ENCODE measurements at places on chromosomes 3 and 15. TPM values are rescaled to one million over a fixed set of nuclear protein-coding genes. Genes with fewer than 3 reads are reported as not detected.

CCR8 gene
- not detected for total RNA-seq

HEMK1 gene
- 15.2 TPM for total RNA-seq

TRAIP gene
- total RNA-seq: 4.4 TPM

TTC21A gene
- total RNA-seq: 0.86 TPM

SLC38A3 gene
- not detected for total RNA-seq

GOLGA8H gene
- 2.0 TPM for total RNA-seq

SMCO1 gene
- not detected for total RNA-seq

SLC35G2 gene
- total RNA-seq: 15.6 TPM

TEX9 gene
- total RNA-seq: 1.2 TPM

KIF23 gene
- total RNA-seq: 32.8 TPM

SPESP1 gene
- total RNA-seq: 4.0 TPM

MAPKBP1 gene
- total RNA-seq: 18.5 TPM

ZCWPW2 gene
- total RNA-seq: 0.13 TPM

CD86 gene
- not detected for total RNA-seq

- DNase-seq: no peak
These were observed 61.5 kb downstream of the IQSEC1 start for GRCh38 chr3:13011573-13012220.

DNA sequence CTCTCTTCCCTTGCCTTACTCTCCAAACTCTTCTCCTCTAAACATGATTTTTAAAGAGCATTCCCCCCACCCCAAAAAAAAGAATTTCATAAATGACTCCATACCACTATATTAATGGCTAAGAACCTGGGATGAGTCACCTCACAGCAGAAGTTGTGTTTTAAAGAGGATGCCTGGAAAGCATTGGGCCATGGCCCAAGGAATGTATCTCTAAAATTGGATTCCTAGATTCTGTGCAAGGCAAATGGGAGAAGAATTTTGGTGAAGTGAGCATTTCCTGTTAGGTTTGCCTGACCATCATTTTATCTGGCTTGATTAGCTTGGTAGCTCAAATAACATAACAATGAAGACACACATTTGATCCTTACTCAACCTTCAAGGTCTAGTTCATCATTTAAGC lies 251.4 kb downstream of the NR1D2 start:
- no peak for DNase-seq

GRCh38 chr3:13420831-13421765 lies 976 bp upstream of the NUP210 start:
- no peak for DNase-seq

DNA sequence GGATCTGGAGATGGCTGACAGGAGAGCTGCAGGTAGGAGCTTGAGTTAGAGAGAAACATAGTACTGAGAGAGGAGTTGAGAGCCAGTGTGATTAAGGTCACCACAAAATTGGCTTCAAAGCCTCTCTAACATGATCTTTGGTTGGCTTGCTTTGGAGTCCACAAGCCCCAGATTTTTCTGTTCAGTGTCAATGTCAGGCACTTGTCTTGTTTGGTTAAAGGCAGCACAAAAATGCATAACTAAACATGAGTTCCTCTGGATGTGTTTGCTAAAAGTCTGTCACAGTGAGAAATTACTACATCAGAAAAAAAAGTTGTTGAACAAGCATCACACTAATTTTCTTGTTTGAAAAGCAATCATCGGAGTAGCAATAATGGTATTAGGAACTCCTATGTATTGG lies 440.5 kb downstream of the NTRK3 start:
- DNase-seq: no peak

DNA sequence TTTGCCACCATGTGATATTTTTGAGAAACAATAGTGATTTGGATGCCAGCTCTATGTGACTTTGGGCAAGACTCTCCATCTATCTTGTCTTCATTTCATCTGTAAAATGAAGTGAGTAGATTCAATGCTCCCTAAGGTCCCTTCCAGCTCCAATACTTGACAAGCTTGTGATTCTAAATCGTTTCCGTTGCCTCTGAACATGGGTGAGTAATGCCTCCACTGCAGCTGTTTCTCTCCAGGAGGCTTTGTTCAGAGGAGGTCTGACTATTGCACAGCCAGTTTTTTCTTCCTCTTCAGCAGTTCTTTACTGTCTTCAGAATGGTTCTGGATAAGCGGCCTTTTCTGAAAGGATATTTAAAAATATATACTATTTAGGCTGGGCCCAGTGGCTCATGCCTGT lies 14.8 kb upstream of the TMOD3 start:
- no peak for DNase-seq

- DNase-seq: no peak
These were observed 14.4 kb upstream of the XXYLT1 start for GRCh38 chr3:195285372-195285771.

GRCh38 chr3:15246186-15246585 lies 40.1 kb downstream of the CAPN7 start:
- no peak for DNase-seq

DNA sequence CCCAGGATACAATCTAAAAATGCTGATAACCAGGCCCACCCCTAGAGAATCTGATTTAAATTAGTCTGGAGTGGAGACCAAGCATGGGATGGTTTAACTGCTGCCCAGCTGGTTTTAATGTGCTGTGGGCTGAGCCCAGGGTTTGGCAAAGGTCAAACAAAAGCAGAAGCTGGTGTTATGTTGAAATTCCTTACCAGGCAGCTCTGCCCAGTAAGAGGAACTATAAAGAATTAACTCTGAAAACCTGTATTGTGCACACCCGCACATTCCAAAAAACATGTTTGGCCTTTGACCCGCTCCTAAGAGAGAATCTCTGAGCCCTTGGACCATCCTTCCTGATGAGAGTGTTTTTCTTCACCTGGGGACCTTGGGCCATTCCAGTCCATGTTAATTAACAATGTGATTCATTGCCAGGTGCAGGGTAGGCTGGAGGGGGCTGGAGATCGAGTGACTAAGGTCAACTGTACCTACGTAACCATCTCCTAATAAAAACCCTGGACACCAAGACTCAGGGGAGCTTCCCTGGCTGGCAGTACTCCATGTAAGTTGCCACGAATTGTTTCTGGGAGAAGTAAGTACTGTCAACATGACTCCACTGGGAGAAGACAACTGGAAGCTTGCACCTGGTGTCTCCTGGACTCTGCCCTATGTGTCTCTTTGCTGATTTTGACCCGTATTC lies 10.9 kb downstream of the CCDC13 start:
- DNase-seq: no peak

GRCh38 chr3:2603692-2604289 lies 505.1 kb downstream of the CNTN4 start:
- no peak for DNase-seq

GRCh38 chr15:51266656-51267050 lies 71.7 kb downstream of the CYP19A1 start:
- no peak for DNase-seq

GRCh38 chr3:44375450-44375849 lies 36.9 kb downstream of the TCAIM start:
- no peak for DNase-seq

- DNase-seq: no peak
These were observed 521.5 kb upstream of the PPP2R3A start for GRCh38 chr3:135444058-135444457.

DNA sequence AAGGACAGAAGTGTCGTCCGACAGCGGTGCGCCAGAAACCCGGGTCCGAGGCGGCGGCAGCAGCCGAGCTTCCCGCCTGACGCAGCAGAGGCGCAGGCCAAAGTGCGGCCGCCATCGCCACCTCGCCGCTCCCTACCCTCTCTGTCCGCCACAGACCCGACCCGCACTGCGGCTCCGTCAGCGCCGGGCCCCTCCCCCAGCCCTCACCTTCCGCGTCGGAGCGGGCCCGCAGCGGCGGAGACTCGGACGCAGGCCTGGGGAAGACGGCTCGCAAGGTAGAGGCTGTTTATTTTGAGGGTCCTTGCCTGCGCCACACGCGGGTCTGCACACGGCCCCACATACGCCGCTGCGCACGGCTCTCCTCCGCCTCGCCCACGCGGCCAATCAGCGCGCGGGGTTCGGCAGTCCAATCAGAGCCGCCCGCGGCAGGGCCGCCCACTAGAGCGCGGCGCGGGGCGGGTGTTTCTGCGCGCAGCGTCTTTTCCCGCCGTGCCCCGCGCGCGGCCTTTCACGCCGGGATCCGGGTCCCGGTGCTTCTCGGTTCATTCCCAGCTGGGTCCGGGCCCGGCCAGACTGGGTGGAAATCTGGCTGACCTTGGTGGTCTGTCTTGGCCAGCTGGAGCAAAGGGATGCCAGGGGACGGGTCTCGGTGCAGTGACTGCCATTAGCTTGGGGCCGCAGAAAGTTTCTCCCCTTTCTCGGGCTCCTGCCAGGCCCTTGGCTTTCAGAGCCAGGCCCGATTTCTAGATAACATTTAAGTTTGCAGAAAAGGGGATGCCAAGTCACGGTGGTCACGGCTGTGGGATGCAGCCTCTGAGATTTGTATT lies at the start of gene CNBP:
Gene CNBP, minus strand, starts transcription at position 328 of the 827 bp plus-strand sequence. CDS start 12,139 bp downstream, outside the sequence.
- peak; percentile 75 for DNase-seq

GRCh38 chr3:5898106-5898505 lies 710.6 kb downstream of the EDEM1 start:
- no peak for DNase-seq

DNA sequence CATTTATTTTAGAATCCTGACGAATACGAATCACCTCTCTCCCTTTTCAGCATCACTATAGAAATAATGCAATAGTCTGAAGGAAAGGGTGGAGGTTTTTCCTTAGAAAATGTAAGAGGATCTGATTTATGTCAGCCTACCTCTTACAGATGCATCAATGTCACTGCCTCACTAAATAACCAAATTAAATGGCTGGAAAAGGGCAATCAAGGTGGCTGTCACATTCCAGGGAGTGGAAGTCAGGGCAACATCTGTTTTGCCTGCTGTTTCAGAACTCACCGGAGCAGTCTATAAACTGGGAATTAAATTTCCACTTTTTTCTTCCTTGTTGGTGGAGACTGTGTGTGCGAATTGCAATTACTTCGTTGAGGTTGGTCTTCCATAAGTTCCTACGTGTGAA lies 299.3 kb upstream of the PDZRN3 start:
- DNase-seq: no peak

DNA sequence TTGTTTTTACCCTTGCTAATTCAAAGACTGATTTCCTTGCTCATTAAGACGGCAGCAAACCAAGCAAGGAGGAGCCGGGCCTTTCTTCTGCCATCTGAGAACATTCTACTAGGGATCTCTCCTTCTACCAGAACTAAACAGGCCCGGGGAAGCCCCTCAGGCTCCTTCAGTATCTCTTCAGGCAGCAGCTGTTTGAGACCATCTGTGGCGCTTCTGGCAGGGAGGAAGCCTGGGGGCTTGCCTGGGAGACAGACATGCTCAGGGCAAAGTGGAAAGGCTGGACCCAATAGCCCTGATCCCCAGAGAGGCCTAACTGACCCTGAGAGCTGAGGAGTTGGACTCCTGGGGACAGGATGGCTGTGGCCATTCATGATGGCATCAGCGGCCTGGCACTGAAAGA lies 67.9 kb downstream of the FEM1B start:
- DNase-seq: no peak

GRCh38 chr3:48881652-48882114 lies 17.0 kb downstream of the SLC25A20 start:
- DNase-seq: no peak

DNA sequence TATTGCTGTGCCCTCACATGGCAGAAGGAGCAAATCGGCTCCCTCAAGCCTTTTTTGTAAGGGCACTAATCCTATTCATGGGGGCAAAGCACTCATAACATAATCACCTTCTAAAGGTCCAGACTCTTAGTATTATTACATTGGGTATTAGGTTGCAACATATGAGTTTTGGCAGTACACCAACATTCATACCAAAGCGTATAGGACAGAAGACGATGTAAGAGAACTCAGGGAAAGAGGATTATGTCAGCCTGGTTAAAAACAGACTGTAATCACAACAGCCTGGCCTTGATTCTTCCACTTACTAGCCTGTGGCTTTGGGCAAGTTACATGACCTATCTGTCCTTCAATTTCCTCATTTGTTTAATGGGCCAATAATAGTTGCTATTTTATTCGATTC lies 828.5 kb upstream of the NECTIN3 start:
- DNase-seq: no peak

DNA sequence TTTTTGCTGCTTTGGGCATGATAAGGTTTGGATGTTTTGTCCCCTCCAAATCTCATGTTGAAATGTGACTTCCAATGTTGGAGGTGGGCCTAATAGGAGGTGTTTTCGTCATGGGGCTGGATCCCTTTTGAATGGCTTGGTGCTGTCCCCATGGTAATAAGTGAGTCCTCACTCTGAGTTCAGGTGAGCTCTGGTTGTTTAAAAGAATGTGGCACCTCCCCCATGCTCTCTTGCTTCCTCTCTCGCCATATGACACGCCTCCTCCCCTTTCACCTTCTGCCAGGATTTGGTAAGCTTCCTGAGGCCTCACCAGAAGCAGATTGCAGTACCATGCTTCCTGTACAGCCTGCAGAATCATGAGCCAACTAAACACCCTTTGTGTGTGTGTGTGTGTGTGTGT lies 255.5 kb downstream of the EPHB1 start:
- DNase-seq: no peak

GRCh38 chr3:155496206-155496605 lies 202.7 kb upstream of the STRIT1 start:
- no peak for DNase-seq

- peak; percentile 20 for DNase-seq
These were observed 57.9 kb downstream of the TRAK1 start for GRCh38 chr3:42148982-42149432.

- DNase-seq: no peak
These were observed 748.9 kb upstream of the NR2F2 start for GRCh38 chr15:95581595-95581994.

DNA sequence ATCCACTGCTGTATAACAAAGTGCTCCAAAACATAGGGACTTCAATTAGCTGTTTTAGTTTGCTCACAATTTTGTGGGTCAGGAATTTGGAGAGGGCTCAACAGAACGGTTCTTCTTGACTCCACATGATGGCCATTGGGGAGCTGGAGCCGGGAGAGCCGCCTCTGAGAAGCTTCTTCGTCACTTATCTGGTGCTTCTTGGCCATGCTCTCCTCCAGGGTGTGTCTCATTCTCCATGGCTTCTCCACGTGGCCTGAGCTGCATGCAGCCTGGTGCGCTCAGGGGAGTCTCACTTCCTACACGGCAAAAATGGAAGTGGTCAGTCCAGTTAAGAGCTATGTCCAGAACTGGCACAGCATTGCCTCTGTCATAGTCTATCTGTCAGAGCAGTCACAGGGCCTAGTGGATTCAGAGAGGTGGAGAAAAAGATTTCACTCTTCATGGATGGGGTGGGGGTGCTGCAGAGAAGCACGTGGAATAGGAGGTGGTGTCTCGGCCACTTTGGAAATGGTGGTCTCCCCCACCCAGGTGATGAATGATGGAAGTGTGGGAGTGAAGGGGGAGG lies 26.3 kb upstream of the PRR23E start:
- no peak for DNase-seq

DNA sequence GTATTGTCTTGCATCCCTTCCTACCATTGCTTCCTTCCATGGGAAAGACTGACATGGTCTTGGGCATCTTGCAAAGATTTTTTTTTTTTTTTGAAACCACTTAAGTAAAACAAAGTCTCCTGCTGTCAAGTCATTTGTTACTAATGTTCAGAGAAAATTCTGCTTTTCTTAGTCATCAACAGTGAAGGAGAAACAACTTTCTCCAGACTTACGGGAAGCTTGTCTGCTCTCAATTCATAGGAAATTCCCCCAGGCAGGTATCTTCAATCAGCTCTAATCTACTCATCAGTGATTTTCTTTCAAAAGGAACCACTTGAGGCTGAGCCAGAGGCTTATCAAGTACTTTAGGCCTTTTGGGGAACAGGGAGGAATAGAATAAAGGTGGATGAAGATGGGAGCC lies 15.9 kb upstream of the DRD3 start:
- no peak for DNase-seq

- DNase-seq: no peak
These were observed 31.5 kb upstream of the SLC2A2 start for GRCh38 chr3:171058058-171058457.
